ENCODE measurements at places on chromosomes 5 and 9.

GRCh38 chr9:124228516-124228915 is 29.2 kb upstream of the NEK6 start:
- no peak for DNase-seq

- DNase-seq = no peak
Observed at GRCh38 chr9:22446589-22446949, at the start of gene DMRTA1. Gene DMRTA1, plus strand, starts transcription at chr9:22446824. Its CDS starts 242 bp downstream, at chr9:22447066.

DNA sequence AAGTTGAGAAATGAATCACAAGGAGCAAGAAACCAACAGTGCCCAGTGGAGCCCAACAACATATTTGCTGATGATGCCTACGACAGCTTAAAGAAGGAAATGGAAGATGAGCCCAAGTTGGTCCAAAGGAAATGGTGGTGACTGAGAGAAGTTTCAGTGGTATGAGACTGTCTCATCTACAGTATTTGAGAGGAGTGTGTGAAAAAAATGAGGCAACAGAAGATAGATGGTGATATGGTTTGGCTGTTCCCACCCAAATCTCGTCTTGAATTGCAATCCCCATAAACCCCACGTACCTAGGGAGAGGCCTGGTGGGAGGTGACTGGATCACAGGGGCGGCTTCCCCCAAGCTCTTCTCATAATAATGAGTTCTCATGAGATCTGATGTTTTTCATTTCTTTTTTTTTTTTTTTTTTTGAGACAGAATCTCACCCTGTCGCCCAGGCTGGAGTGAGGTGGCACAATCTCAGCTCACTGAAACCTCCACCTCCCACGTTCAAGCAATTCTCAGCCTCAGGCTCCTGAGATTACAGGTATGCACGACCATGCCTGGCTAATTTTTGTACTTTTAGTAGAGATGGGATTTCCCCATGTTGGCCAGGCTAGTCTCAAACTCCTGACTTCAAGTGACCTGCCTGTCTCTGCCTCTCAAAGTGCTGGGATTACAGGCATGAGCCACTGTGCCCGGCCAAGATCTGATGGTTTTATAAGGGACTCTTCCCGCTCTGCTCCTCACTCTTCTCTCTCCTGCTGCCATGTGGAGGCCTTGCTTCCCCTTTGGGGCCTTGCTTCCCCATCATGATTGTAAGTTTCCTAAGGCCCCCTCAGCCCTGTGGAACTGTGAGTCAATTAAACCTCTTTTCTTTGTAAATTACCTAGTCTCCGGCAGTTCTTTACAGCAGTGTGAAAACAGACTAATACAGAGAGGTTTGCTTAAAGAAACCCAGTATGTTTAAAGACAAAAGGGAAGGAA is 30.2 kb downstream of the EFCAB9 start:
- no peak for DNase-seq

- DNase-seq = no peak
Observed at GRCh38 chr5:141172381-141173204, at the start of gene PCDHB7. Gene PCDHB7, plus strand, starts transcription at chr5:141172644. Its CDS starts 192 bp downstream, at chr5:141172836.

DNA sequence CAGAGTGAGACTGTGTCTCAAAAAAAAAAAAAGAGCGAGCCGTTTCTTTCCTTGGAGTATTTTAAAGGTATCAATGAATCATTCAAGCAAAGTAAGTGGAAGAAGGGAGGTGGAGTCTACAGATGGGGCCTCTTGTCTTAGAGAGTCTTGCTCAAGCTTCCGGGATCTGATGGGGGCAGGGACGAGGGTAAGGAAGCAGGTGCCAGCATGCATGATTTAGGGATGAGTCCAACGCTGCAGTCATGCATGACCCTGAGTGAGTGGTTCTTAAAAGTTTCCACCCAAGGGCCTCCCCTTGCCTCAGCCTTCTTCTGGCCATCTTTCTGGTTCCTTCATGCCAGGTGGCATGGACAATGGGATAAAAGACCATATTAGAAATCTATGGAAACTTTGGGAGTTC is 79.6 kb downstream of the MYO10 start:
- DNase-seq = no peak

GRCh38 chr5:149217803-149218155 is 53.9 kb upstream of the AFAP1L1 start:
- no peak for DNase-seq

GRCh38 chr9:75657015-75657414 is 233.5 kb upstream of the PCSK5 start:
- no peak for DNase-seq

All from esophagus squamous epithelium (tissue), 5 donors.